ENCODE measurements at places on chromosomes 6 and 20.

- DNase-seq: no peak
Observed at GRCh38 chr20:44279228-44279627, 31.8 kb downstream of the FITM2 start.

GRCh38 chr20:56400001-56400640 lies 7.7 kb downstream of the CSTF1 start:
- no peak for DNase-seq

DNA sequence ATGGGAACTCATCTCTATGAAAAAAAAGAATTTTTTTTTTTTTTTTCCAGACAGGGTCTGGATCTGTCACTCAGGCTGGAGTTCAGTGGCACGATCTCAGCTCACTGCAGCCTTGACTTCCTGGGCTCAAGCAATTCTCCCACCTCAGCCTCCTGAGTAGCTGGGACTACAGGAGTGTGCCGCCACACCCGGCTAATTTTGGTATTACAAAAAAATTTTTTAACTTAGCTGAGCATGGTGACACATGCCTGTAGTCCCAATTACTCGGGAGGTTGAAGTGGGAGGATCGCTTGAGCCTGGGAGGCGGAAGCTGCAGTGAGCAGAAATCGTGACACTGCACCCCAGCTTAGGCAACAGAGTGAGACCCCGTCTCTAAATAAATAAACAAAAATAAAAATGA lies 7.5 kb downstream of the DEF6 start:
- no peak for DNase-seq

DNA sequence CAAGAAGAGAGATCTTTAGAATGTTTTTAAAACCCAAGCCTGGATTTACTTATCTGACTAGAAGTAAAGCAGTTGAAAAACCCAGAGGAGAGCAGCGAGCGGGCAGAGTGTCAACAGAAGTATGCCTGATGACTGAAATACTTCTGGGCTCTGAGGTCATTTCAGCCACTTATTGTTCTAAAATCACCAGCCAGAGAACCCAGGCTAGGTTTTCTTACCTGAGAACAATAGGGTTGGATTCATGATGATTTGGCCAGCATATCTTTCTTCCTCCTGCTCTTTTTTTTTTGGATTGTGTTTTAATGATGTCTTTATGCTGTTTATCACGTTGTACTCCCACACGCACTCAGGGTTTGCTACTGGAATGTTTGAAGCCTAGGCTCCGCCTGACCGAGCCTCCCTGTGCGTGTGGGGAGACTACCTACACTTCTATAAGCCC lies 63.0 kb upstream of the KIF25 start:
- no peak for DNase-seq

- no peak for DNase-seq
Observed at GRCh38 chr6:169988769-169989550, 237.5 kb downstream of the ERMARD start.

GRCh38 chr6:82957868-82958245 lies 107.8 kb downstream of the UBE3D start:
- no peak for DNase-seq

- no peak for DNase-seq
Observed at GRCh38 chr20:38855356-38855755, 49.9 kb downstream of the PPP1R16B start.

DNA sequence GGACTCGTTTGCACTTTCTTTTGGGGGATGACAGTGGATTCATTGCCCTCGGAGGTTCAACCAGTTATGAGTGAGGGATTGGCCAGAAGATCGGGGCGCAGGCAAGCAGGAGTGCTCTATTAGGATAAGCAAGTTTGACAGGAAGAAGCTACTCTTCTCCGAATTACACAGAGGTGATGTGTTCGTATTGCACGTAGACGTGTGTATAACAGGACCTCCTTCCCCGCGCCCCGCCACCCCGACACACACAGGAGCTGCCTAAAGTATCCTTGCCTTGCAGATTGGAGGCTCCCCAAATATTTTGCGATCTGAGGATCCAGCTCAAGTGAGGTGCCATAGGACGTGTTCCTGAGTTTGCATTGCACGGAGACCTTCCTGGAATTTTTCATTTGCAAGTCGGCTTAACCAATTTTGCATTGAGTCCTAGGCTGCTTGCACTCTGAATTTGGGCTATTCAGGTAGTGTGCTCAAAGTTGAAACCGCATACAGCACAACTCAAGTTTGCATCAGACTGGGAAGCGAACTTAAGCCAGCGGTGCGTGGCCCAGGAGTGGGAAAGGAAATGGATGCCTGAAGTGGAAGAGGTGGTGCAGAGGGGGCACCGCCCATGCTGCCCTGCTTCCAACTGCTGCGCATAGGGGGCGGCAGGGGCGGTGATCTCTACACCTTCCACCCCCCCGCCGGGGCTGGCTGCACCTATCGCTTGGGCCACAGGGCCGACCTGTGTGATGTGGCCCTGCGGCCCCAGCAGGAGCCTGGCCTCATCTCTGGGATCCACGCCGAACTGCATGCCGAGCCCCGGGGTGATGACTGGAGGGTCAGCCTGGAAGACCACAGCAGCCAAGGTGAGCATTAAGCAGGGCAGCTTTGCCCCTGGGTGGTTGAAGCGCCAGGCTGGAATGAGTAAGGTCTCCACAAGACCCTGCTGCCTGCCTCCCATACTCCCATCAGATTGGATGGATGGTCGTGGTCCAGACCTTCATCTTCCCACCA lies 770 bp downstream of the TCF19 start:
- DNase-seq: no peak

DNA sequence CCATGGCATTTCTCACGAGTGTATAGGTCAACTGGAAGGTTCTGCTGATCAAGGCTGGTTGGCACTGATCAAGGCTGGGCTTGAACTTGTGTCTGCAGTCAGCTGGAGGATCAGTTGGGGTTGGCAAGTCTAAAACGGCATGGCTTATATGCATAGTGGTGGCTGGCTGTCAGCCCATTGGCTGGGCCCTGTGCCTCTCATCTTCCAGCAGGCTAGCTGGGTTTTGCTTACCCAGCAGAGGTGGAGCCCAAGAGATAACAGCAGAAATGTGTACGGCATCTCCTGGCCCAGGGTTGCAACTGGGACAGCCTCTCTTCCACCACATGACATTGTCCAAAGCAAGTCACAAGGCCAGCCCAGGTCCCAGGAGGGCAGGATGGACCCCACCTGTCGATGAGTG lies 158.2 kb downstream of the BMP7 start:
- DNase-seq: no peak

DNA sequence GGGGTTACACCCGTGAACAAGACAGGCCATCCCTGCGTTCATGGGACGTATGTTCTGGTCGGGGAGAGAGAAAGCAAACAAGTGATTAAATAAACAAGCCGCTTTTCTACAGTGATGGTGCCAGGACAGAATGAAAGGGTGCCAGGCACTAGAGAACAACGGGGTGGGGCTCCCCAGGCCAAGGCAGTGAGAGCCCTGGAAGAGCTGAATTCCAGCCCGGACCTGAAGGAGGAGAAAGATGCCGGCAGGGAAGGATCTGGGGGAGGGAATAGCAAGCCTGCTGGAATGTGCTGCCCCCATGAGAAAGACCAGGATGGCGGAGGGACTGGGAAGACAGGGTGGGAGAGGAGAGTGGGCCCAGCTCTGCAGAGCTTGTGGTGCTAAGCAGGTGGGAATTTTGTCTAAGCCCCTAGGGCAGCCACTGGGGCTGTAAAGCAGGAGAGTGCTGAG lies 7.5 kb downstream of the SNAI1 start:
- DNase-seq: no peak

DNA sequence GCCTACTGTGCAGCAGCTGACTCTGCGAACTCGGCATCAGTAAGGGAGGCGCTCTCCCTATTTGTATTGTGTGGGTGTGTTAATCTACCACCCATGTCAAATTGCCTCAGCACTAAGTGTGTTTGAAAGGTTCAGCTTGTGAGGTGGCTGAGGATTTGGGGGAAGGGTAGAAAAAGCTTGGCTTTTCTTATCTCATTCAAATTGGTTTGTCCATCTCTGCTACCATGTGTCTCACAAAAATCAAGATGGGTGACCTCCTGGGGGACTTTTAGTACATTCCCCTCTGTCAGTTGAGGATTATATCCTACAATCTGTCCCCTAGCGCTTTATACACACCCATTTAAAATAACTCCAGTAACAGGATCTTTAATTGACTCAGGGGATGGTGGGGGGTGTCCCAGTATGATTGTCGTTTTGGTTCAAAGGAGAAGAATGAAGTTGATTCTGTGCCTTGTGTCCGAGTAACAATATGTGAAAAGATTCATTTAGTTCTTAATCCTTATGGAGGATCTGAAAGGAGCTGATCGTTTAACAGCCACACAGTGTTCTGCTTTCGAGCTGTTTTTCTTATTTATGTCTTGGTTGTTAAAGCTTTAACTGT lies 609.6 kb downstream of the PKHD1 start:
- DNase-seq: no peak

DNA sequence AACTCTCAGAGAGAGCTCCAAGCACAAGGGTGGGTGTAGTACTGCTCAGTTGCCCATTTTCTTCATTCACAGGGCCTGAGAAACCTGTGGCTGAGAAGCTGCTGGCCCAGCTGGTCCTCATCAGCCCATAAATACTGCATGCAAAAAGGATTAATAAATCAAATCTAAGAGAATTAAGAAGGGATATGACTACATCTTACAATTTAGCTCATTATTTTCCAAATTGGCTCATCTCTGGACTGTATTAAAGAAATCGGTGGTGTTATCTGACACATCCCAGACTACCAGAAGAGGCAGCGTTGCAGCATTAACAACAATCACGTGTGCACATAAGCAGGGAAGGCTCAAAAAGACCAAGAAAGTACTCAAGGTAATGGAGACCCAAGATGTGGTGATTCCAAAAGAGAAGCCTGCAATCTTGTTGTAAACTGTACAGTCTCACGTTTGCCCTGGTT lies 90.7 kb downstream of the CD24 start:
- DNase-seq: no peak

DNA sequence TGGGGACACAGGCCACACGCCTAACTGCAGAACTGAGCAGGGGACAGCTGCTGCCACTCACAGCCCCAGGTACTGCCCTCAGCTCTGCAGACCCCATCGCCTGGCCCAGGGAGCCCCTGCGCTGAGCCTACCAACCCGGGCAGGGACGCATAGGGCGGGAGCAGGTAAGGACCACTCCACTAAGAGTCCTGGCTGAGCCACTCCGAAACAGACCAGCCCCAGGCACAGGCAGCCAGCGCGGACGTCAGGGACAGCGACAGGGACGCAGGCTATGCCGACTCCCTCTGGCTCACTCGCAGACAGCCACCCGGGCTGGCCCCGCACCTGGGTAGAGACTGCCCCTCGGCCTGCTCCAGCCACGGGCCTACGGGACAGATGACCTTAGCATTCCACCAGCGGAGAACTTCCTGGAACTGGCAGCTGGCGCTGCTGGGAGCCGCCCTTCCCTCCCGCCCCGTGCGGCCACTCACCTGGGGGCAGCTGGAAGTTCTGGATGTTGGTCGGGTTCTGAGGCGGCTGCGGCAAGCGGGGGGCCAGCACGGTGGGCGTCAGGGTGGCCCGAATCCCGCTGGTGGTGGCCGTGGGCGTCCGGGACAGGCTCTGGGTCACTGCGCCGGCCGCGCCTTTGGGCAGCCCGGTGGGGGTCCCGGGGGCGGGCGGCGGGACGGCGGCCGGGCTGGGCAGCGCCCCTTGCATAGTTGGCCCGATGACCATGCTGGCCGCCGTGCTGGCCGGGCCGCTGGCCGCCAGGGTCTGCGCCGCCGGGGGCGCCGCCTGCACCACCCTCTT lies 1.5 kb downstream of the TAF4 start:
- DNase-seq: no peak

GRCh38 chr6:33677143-33677660 lies 34.3 kb downstream of the UQCC2 start:
- DNase-seq: no peak

GRCh38 chr6:93789532-93789931 lies 370.2 kb upstream of the EPHA7 start:
- DNase-seq: no peak

- no peak for DNase-seq
Observed at GRCh38 chr6:24009319-24009718, 116.7 kb upstream of the NRSN1 start.

DNA sequence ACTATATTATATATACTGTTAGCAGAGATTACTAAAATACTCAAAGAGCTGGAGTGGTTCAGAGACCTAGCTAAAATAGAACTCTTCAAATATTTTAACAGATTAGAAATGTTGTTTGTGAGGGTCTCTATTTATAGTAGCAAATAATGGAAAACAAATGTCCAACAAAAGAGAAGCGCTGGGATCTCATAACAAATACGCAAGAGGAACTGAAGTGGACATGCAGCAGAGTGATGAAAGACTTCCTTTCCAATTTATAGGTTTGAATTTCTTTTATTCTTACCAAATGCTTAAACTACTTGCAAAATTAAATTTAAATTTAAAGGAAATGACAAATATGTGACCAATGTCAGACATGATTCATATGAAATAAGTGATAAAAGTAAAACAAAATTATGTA lies 49.9 kb downstream of the PIGU start:
- DNase-seq: no peak

- no peak for DNase-seq
Observed at GRCh38 chr6:14502551-14502950, 385.0 kb downstream of the CD83 start.

GRCh38 chr6:143410859-143411270 lies 39.6 kb downstream of the ADAT2 start:
- no peak for DNase-seq

GRCh38 chr6:131807321-131807643 lies 538 bp upstream of the ENPP1 start:
- DNase-seq: no peak

GRCh38 chr6:134630508-134631121 lies 312.7 kb upstream of the SGK1 start:
- DNase-seq: no peak

GRCh38 chr20:57272883-57273535 lies 6.6 kb upstream of the BMP7 start:
- no peak for DNase-seq

Measured in activated T-cell treated with anti-CD3 and anti-CD28 coated beads for 48 hours (primary cell).